ENCODE measurements at places on chromosomes 2 and 18.

DNA sequence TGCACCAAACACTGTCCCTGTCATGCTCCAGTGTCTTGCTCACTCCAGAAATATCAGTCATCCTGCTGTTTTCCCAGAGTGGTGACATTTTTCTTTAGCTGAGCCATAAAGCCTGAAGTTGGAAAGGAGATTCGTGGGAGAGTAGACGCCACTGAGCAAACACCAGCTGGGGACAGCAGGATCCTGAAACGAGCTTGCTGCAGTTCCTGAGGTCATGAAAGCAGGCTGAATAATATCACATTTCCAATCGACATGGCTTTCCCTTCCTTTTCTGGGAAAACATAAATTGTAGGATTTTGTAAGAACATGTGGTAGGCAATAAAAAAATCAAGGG lies 276.4 kb downstream of the CDCA7 start:
- no peak for DNase-seq

- no peak for DNase-seq
Observed at GRCh38 chr18:9691235-9691634, 16.9 kb upstream of the RAB31 start.

- DNase-seq = peak; percentile 24
Observed at GRCh38 chr2:75130171-75130570, 69.1 kb downstream of the TACR1 start.

GRCh38 chr2:211132046-211132445 lies 575.6 kb downstream of the CPS1 start:
- no peak for DNase-seq

DNA sequence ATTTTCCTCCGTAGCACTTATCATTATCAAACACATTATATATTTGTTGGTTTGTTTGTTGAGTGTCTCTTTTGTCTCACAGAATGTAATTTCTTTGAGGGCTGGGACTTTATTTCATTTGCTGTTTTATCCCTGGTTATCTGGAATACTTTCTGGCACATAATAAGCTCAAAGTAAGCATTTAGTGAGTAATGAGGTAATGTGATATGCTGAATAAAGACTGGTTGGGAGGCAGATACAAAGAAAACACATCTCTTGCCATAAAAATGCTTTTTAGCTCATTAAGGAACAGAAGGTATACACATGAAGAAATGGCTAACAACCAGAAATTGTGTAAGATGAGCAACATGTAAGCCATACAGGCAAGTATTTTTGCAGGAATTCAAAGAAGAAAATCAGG lies 1411.8 kb downstream of the LRP1B start:
- no peak for DNase-seq

DNA sequence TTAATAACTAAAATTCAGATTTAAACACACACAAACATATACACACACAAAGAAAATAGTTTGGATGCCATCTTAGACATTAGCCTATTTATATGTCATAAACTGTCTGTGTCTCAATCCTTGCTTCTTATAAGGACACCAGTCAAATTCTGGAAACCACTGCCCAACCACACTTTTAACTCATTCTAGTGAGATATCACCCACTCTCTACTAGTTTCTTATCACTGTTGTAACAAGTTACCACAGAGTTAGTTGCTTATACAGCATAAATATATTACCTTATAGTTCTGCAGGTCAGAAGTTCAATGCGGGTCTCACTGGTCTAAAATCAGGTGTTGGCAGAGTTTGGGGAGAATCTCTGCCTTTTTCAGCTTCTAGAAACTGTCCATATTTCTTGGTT lies 239.1 kb downstream of the MTX2 start:
- no peak for DNase-seq

- DNase-seq = no peak
Observed at GRCh38 chr18:31099450-31100230, 2.6 kb downstream of the DSC2 start.

DNA sequence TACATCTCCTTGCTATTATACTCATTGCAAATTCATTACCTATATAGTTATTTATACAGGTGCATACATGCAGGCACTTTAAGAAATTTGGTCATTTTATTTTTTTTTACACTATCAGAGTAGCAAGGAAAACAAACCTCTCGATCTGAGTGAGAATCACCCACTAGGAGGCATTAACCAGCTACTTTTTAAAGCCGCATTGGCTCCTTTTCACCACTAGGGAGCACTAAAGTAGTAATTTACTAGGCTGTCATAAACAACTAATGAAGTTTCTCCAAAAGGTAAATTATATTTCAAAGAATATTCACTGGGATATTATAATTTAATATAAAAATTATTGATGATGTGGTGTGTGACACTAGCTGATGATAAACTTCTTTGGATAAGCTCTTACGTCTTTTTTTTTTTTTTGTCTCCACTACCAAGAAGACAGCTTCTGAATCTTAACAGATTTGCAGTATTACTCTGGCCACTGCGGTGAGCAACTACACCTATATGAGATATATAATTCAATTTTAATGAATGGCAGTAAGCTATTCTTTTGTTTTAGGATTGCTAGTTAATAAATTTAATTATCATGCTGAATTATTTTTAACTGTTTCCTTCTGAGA lies 101.9 kb downstream of the NOL4 start:
- DNase-seq = peak; percentile 55

GRCh38 chr2:70962211-70962884 lies 16.1 kb upstream of the ANKRD53 start:
- peak; percentile 13 for DNase-seq

GRCh38 chr2:19818543-19818942 lies 83.2 kb downstream of the TTC32 start:
- DNase-seq = no peak

DNA sequence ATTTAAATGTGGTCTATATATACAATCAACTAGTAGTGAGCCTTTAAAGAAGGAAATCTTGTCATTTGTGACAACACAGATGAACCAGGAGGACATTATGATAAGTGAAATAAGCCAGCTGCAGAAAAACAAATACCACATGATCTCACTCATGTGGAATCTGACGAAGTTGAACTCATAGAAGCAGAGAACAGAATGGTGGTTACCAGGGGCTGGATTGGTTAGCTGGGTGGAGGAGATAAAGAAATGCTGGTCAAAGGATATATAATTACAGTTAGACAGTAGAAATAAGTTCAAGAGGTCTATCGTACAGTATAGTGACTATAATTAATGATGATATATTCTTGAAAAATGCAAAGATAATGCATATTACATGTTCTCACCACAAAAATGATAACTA lies 267.9 kb downstream of the FBXO15 start:
- DNase-seq = no peak

DNA sequence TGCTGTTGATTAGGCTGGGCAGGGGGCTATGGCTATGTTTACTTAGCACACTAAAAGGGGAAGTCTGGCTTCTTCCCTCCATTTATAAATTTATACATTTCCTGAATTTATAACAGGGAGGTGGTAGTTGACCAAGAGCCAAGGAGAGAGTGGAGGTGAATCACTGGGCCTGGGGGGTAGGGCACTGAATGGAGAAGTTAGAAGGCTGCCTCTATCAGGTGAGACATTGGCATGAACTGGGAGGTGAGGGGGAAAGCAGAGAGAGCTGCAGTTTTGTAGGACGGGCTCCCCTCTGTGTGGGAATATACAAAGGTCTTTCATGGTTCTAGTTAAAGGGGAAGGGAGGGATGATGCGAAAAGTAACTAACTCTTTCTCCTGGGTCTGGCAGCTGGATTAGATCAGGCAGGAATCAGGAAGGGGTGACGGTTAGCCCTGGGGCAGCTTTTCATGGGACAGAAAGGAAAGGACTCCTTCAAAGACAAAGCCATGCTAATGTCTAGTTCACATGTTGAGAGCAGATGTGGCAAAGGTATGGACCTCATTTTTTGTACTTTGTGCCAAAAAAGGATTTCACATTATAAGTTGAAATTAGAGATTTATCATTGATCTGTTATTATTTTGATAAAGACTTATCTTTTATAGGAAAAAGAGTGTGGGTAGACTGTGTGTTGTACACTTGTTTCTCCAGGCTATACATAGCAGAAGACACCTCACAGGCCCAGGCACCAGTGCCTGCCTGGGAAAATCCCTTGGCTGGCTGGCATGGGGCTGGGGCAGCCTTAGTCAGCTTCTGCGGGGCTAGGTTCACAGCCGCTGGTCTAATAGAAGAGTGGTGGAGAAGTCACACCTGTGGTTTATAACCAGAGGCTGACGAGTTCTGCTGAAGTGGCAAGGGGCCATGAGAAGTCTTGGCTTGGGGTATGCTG lies 158.7 kb downstream of the CLIP4 start:
- DNase-seq = peak; percentile 80

- no peak for DNase-seq
Observed at GRCh38 chr2:31227110-31227509, 6.8 kb upstream of the EHD3 start.

- no peak for DNase-seq
Observed at GRCh38 chr2:234081970-234082822, 31.7 kb downstream of the SPP2 start.

DNA sequence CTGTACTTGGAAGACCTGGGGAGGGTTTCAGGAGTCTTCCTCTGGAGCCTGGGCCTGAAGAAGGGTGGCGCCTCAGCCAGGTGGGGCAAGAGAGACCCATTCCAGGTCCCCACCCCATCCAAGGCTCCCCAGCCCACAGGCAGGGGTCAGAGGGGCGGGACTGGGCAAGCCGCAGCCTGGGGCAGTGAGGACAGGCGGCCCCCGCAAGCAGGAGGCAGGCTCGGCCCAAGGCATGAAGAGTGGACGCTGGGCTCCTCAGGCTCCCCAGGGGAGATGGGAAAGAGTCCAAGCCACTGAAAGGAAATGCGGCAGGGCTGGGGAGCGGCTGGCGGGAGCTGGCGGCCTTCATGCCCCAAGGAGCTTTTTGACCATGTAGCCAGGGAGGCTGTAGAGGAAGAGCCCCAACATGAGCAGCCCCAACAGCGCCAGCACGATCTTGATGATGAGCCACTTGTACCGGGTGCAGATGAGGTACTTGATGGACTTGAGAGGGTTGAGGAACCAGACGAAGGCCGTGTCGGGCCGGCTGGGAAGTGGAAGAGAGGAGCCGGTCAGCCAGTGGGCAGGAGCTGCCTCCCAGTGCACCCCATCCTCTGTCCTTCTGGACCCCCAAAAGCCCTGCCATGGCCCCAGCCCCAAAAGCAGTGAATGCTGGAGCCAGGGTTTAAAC lies 20.1 kb downstream of the OTOF start:
- no peak for DNase-seq

DNA sequence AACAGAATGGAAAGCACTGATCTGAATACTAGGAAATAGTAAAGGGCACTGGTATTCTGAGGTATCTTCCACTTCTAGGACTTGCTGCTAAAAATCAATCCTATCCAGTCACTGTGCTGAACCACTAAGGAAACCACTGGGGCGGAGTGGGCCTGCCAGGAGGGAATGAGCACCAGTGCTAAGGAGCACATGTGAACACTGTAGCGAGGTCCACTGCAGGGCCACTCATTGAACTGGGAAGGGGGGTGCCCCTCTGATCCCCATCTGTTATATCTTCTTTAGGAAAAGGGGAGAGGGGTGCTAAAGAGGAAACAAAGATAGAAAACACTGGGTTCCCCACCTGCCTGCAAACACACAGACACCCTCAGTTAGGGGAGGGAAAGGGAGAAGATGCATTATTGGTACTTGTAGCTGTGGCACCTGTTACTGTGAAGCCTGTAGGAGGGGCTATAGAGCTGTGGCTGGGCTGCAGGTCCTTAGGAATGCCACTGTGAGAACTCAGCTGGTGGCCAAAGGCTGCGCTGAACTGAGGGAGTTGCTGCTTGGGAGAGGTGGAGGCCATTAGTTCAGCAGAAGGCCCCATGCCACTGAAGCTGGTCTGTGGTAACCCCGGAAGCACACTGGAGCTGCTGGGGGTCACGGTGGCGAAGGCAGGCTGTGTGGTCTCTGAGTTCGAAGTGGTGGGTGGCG lies 81.8 kb downstream of the INO80D start:
- DNase-seq = peak; percentile 14

GRCh38 chr18:72427721-72428120 lies 116.4 kb downstream of the CBLN2 start:
- no peak for DNase-seq

DNA sequence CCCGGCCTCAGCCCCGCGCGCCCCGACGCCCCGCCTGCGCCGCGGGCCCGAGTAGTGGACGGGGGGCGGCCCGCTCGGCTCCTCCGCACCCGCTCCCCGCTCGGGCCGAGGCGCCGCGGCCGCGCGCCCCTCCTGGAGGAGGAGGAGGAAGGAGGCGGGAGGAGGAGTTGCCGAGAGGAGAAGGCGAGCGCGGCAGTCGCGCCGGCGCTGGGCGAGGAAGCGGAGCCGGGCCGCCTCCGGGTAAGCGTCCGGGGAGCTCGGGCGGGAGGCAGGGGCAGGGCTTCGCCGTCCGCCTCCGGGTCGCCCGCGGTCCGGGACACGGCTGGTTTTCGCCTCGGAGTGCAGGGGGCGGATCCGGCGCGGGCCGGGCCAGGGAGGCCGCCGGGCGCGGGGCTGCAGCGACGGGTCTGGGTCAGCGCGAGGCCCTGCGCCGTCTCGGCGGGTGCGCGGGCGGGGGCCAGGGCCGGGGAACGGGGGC lies at the start of gene SOCS6:
Gene SOCS6, plus strand, starts transcription at position 195 of the 478 bp plus-strand sequence. CDS start 35,624 bp downstream, outside the sequence.
- DNase-seq = peak; percentile 89

- DNase-seq = peak; percentile 16
Observed at GRCh38 chr2:228681426-228681825, 499.9 kb upstream of the SPHKAP start.

GRCh38 chr18:74990563-74991081 lies 218.3 kb downstream of the PTGR3 start:
- DNase-seq = no peak

DNA sequence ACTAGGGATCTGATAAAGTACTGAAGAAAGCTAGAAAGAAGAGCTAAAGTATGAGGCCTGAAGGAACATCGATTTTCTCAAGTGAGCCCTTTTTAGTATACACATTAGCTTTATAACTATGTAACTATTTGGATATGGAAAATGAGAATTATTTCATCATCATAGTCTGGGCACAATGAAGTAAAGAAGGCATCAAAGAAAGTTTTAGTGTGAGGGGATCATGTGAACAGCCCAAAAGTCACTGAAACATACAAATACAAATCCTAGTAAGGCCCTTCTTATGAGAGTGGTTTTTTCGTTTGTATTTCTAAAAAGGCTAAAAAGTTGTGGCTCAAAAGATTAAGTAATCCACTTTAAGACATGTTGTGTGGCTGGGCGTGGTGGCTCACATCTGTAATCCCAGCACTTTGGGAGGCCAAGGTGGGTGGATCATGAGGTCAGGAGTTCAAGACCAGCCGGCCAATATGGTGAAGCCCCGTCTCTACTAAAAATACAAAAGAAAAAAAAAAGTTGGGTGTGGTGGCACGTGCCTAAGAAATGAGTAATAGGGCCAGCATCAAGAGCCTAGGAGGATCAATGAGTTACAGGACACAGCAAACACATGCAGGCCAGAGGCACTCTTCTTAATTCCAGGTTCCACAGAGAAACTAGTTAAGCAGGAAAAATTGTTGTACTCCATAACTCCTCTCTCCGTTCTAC lies 61.9 kb downstream of the PUM2 start:
- DNase-seq = no peak

DNA sequence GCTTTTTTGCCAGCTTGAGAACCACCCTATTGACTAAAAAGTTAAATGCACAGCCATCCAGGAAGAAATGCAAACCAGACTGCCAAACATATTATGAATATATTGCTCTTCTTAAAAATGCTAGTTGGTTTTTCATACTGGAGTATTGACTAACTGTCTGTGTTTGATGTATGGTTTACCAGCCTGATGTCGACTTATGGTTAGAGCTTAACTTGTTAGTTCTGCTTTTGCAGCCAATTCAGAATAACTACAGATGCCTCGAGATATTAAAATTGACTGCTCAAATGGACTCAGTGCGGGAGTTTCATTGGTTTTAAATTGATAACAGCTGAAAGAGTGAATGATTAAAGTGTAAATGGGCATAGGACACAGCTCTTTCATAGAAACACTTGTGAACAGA lies 369.8 kb downstream of the ARHGAP15 start:
- DNase-seq = no peak

- no peak for DNase-seq
Observed at GRCh38 chr2:190653231-190653630, 4.3 kb downstream of the NAB1 start.
